ENCODE measurements at places on chromosomes 7 and 10. TPM values are rescaled to one million over a fixed set of nuclear protein-coding genes. Genes with fewer than 3 reads are reported as not detected.

The ADAM8 gene
- total RNA-seq: 3.8 TPM

The TMED4 gene
- total RNA-seq: 54.2 TPM

The GSTO2 gene
- total RNA-seq: 1.3 TPM

The RPP38 gene
- 33.6 TPM for total RNA-seq

The SVOPL gene
- total RNA-seq: not detected

The HGF gene
- not detected for total RNA-seq

The PDLIM1 gene
- 208 TPM for total RNA-seq
